ENCODE measurements at places on chromosomes 4 and X.

- peak; percentile 4 for DNase-seq
These were observed 91.4 kb downstream of the CLNK start for GRCh38 chr4:10593130-10593529.

GRCh38 chrX:14013054-14013453 is 16.6 kb downstream of the GEMIN8 start:
- DNase-seq: no peak

GRCh38 chrX:53356186-53356585 is 66.3 kb downstream of the SMC1A start:
- peak; percentile 17 for DNase-seq

DNA sequence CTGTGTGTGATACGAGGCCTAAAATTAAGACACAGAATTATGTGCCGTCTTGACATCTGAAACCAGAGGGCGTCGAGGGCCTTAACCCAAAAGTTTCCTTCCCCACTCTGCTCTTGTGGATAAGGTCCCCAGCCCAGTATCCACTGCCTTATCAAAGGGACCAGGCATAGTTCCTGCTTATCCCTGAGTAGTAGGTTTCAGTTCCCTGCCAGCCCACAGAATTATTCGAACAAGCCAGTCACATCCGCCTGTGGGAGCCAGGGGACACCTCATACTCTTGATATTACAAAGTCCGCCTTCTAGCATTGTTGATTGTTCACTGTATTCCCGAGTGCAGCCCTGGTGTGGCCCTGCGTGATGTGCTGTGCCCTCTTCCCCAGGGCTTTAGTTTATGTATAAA is 5.4 kb upstream of the MMRN1 start:
- no peak for DNase-seq

- no peak for DNase-seq
These were observed 109.3 kb downstream of the BCOR start for GRCh38 chrX:39988496-39988895.

DNA sequence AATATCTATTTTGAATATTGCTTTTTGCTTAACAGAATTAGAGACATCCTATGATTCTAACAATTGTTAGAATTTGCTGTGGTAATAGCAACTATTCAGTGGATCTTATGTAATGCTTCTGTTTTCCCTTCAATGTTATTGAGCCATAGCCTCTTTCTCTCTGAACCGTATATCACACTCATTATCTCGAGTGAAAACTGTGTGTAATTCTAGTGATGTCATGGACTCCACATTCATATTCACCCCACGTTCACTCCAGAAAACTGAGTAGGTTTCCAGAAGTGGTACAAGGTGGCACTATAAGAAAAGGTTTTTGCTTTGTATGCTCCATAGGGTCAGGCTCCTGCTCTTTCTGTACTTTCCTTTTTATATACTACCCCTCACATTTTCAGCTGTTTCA is 534.3 kb upstream of the PABPC4L start:
- DNase-seq: no peak

- no peak for DNase-seq
These were observed 119.2 kb downstream of the CORIN start for GRCh38 chr4:47718696-47719095.

DNA sequence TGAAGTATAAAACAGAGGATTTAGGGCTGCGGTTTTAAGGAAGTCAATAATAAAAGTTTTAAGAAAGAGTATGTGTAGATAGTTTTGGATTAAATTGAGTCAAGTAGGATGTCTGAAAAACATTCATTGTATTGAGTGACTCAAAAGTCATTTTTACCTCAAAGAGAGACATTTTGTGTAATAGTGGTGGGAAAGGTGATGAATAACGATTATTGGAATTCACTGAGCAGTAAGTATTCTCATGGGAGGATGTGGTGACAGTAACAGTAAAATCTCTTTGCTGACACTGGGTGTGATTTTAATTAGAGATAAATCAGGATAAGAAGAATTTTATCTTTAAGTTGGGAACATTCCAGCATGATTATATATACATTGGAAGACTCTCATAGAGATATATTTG is 233.6 kb downstream of the PDHA2 start:
- no peak for DNase-seq

DNA sequence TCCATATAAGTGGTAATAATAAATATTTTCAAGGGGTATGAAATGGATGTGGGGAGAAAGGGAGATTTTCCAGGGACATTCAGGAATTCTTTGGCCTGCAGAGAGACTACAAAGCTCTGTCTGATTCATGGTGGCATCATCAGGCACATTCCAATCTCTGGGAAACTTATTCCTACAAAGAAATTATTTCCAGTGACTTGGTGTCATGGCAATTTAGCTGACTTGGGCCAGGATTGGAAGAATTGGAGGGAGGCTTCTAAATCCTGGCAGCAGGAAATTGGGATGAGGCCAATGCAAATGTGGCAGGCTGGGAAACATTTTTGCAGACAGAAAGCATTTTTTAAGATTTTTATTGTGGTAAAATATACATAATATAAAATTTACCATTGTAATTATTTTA is 204.6 kb downstream of the RTL9 start:
- DNase-seq: no peak

- no peak for DNase-seq
These were observed 108.9 kb upstream of the ADAMTS3 start for GRCh38 chr4:72677886-72678285.

- no peak for DNase-seq
These were observed 7.7 kb downstream of the TLR7 start for GRCh38 chrX:12874581-12874980.

DNA sequence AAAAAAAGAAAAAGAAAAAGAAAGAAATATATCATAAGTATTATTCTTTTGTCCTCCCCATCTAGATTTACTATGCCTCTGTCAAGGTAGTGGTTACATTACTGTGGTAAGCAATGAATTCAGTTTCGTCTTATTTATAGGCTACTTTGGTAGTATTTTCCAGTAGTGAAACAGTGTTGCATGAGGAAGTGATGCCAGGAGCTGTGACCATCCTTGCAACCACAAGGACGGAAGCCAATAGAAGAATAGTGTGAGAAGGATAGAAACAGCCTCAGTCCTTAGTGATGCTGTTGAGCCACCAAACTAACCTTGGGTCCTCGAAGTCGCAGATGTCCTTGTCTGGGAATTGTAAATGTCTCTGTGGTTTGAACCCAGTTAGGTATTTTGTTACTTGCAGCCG is 328.5 kb downstream of the PPP3CA start:
- DNase-seq: no peak

- DNase-seq: peak; percentile 23
These were observed 17.1 kb downstream of the DDX3X start for GRCh38 chrX:41350976-41351569.

DNA sequence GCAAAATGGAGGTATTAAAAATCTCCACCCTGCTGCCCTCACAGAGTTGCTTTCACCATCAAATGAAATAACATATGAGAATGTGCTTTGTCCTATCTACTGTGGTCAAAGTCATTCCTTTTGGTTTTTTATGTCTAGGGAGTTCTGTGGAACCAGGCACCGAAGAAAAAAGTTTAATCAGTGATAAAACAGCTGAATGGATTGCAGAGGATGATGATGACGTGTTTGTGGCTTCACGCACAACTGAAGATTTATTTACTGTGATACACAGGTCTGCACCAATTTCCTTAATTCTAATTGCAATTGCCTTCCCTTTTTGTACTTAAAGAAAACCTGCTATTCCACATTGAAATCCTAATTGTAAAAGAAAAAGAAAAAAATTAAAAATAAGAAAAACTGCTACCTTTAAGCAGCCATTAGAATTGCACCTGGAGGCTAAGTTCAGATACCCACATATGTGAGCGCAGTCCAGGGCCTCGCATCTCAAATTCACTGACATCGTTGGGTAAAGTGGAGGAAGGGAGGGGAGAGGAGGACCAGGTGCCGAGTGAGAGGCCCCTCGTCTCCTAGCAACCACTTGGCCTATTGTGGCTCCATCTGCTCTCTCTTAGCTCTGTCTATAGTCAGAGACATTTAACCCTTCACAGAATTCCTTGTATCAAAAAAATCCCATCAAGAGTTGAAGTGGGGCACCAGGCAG is 10.5 kb upstream of the RTL5 start:
- peak; percentile 97 for DNase-seq

All from NCI-H82 (cell line).